ENCODE measurements at places on chromosomes 3 and 15. TPM values are rescaled to one million over a fixed set of nuclear protein-coding genes. Genes with fewer than 3 reads are reported as not detected.

GRCh38 chr3:120552184-120553172 lies 43.7 kb upstream of the NDUFB4 start:
- DNase-seq, result no peak
- no peaks in the 10 kb centered on the region for H3K27me3 ChIP-seq
- H3K27ac ChIP-seq, result no peak overlapping the region
- peaks cover 4% of the 10 kb centered on the region for H3K4me1 ChIP-seq
- no peaks in the 10 kb centered on the region for H3K36me3 ChIP-seq

DNA sequence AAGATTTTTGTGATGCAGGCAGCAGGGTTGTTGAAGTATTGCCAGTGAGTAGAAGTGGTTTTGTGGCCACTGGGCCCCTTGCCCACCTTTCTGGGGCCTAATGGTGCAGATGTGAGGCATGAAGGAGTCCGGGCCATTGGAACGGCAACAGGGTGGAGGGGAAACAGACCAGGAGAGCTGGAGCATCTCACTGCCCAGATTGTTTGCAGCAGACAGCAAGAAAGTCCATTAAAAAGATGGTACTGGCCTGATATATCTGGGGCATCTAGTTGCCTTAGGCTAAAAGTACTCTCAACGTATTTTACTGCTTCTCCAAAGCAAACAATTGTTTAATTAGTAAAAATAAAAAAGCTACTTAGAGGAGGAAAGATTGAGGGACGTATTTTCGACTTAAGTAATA lies 298.4 kb downstream of the SATB1 start:
- no peaks in the 10 kb centered on the region for H3K36me3 ChIP-seq
- no peak overlapping the region for H3K27ac ChIP-seq
- no peaks in the 10 kb centered on the region for H3K27me3 ChIP-seq
- no peak overlapping the region for H3K4me3 ChIP-seq
- no peak for DNase-seq

DNA sequence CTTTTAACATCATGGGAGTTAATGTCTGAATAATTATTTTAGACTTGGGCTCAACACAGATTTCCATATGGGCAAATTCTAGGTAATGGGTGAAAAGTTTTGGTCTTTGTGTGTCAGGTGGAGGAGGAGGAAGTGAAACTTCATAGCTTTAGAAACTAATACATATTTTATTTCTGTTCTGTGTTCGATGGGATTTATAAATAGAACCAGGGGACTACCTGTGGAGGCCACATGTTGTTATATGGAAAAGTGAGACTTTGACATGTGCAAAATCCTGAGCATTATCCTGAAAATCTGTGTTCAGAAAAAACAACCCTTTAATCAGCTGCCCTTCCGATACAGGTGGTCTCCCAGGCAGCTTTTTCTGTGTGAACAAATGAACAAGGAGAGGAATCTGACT lies 209.5 kb downstream of the SOX2 start:
- no peak for DNase-seq
- H3K27me3 ChIP-seq, result peaks cover 6% of the 10 kb centered on the region
- no peaks in the 10 kb centered on the region for H3K4me1 ChIP-seq
- peaks cover 5% of the 10 kb centered on the region for H3K36me3 ChIP-seq

GRCh38 chr15:42042602-42043400 lies 22.0 kb upstream of the PLA2G4E start:
- no peak overlapping the region for H3K27ac ChIP-seq
- H3K36me3 ChIP-seq, result no peaks in the 10 kb centered on the region

DNA sequence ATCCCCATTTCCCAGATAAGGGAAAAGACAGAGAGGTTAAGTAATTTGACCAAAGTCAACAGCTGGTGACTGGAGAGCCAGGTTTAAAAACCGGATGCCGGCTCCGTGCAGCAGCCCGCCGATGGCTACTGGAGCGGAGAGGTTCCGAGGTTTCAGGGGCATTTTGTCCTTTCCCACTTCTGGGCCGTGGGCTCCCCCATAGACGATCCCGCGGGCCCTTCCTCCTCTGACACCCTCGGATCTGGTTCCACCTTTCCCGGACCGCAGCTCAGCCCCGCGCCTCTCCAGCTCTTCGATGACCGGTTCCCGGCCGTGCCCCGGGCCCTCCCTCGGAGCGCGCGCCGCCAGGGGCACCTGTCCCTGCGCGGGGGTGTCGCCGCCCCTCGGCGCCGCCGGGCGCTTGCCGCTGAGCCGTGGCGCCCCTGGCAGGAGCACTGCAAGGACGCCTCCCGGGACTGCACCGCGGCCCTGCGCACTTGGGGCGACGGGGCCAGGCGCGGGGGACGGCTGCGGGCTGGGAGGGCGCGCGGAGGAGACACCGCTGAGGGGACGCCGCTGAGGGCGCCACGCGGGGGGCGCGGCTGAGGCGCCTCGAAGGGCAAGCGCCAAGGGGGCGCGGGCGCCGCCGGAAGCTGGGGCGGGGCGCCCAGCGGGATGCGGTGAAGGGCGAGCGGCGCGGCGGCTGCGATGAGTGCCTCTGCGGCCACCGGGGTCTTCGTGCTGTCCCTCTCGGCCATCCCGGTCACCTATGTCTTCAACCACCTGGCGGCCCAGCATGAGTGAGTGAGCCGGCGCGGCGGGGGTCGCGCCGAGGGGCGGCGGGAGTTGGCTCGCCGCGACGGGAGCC lies at the start of gene TM6SF1:
Gene TM6SF1 (plus strand): TSS at position 652 of the 847 bp plus-strand sequence. CDS start 36 bp downstream, at position 688.
- H3K36me3 ChIP-seq, result peaks cover 9% of the 10 kb centered on the region
- H3K4me1 ChIP-seq, result peaks cover 7% of the 10 kb centered on the region
- DNase-seq, result peak; percentile 52
- H3K27ac ChIP-seq, result peak within 1 kb of the TSS; percentile 25

DNA sequence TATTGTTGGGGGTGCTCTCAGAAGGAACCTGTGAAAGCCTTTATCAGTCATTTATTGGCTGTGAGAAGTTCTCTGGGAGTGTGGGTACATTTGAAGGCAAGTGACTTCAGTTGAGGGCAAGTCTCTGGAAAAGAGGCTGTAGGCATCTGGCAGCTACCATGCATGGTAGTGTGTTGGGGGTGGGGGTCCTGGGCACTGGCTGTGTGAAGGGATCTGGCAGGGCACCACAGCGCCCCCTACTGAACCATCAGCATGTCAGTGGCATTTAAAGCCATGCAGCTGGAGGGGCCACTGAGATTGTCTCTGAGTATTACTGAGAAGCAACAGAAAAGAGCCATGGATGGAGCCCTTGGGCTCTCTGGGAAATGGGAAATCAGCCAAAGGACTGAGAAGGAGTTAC lies 30.6 kb downstream of the CRTAP start:
- no peak for DNase-seq
- peaks cover 8% of the 10 kb centered on the region for H3K4me1 ChIP-seq
- H3K27me3 ChIP-seq, result peaks cover 2% of the 10 kb centered on the region
- no peak overlapping the region for H3K27ac ChIP-seq
- H3K4me3 ChIP-seq, result no peak overlapping the region

Gene TYRO3
- total RNA-seq, result 5.1 TPM

All from glutamatergic neuron (in vitro differentiated cells).